ENCODE measurements at places on chromosomes 3 and 15. TPM values are rescaled to one million over a fixed set of nuclear protein-coding genes. Genes with fewer than 3 reads are reported as not detected.

GRCh38 chr15:57364282-57365007 is 11.9 kb upstream of the CGNL1 start:
- DNase-seq = peak; percentile 42

GRCh38 chr15:70932397-70932796 is 39.8 kb downstream of the LRRC49 start:
- DNase-seq = no peak

- DNase-seq = no peak
Measured at GRCh38 chr15:89278307-89278706, 34.5 kb downstream of the FANCI start.

GRCh38 chr3:111702996-111703985 is 108.1 kb upstream of the ZBED2 start:
- DNase-seq = no peak

GRCh38 chr15:47839233-47839825 is 122.0 kb downstream of the SEMA6D start:
- no peak for DNase-seq

DNA sequence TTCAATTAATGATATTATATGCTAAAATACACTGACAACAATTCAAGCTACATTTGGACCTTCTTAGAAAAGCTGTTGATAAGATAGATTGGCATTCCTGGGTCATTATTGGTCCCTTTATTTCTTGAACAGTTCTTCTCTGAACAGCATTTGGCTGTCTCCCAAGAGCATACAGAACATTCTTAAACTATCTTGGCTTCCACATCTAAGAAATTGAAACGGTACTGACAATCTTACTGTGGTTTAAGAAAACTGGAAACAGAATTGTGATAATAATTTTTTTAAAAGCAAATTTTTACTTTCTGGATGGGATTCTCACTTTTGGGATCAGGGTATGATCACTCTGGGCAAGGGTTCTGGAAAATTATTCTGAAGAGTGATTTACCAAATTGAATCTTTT is 161.7 kb upstream of the ZNF385D start:
- no peak for DNase-seq

LCTL gene
- 2.2 TPM for total RNA-seq

DNA sequence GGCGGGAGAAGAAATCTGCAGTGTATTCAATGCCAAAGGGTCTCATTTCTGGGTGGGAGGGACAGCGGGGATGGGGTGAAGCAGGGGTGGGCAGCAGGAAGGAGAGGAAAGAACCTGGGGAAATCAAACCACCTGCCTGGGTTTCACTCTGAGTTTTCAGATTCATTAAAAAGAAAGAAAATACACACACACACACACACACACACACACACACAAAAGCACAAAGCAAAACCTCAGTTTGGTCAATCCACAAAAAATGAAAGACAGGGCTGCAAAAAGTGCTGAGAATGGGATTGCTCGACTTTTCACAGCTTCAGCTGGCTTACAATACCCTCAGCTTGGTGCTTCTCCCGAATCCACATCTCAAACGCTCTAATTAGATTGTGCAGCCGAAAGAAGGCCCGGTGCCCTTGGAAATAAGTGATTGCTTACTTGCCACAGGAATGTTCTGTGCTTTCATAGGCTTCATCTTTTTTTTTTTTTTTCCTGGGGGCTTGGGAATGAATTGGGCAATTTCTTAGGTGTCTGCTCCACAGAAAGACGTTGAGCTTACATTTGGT is 370.5 kb downstream of the RORA start:
- no peak for DNase-seq

CLCN2 gene
- 3.0 TPM for total RNA-seq

RHCG gene
- total RNA-seq = not detected

- peak; percentile 66 for DNase-seq
Measured at GRCh38 chr3:159273608-159274007, 471.8 kb downstream of the MFSD1 start.

ITIH1 gene
- not detected for total RNA-seq

C2CD4A gene
- total RNA-seq = not detected

DNA sequence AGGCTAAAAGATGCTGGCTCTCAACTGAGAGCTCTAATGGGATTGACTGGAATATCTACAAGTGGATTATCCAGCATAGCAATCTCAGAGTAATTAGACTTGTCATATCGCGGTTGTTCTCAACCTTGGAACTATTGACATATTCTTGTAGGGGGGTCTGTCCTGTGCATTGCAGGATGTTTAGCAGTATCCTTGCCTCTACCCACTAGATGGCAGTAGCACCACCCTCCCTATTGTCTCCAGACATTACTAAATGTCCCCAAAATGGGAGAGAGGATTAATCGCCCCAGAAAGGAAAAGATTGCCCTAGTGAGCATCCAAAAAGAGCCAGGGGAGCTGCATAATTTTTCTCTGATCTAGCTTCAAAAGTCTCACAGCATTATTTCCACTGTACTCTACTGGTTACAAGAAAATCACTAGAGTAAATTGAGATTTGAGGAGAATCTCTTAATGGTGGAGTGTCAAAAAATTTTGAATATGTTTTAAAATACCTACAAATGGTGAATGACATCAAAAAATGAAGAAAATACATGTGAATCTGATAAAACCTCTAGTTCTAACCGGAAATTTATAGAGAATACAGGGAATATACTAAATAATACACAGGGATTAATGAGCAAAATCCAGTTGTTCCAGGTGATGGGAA is 388.2 kb upstream of the AGTR1 start:
- peak; percentile 37 for DNase-seq

KCNAB1 gene
- 0.96 TPM for total RNA-seq

DNA sequence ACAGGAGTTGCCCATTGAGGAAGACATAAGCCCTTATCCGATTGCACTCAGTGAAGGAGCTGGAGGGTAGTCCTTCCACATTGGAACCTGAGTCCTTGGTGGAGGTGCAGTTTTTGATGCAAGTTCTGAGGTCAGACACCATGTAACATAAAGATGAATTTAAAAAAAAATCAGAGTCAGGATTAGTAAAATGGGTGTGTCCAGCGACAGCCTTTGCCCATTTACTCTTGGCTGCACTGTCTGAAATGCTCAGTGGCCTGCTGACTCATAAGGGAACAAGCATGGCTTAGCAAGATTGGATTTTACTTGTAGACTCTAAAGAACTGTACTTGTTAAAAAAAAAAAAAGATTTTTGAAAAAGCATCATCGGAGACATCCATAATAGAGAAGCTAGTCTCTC is 241.1 kb upstream of the TOPAZ1 start:
- DNase-seq = peak; percentile 69

DNA sequence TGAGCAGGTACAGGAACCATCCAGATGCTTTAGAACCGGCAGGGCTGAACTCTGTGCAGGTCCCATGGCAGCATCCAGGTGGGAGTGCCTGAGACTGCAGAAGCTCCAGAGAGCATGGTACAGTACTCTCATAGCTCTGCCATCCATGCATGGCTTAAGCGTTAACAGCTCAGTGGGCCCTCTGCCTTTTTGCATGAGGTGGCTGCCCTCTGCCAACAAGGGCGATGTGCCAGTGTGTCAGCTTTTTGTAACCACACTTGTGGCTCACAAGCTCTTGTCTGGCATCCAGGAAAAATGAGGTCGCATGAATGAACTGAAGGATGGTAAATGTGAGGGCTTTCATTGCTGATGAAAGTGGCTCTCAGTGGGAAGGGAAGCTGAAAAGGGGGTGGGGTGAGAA is 950.1 kb downstream of the DIPK2A start:
- DNase-seq = no peak
